ENCODE measurements at places on chromosomes 16 and 17. TPM values are rescaled to one million over a fixed set of nuclear protein-coding genes. Genes with fewer than 3 reads are reported as not detected.

GRCh38 chr17:78140169-78141051 lies 5.8 kb upstream of the C17orf99 start:
- peak; percentile 88 for DNase-seq

DNA sequence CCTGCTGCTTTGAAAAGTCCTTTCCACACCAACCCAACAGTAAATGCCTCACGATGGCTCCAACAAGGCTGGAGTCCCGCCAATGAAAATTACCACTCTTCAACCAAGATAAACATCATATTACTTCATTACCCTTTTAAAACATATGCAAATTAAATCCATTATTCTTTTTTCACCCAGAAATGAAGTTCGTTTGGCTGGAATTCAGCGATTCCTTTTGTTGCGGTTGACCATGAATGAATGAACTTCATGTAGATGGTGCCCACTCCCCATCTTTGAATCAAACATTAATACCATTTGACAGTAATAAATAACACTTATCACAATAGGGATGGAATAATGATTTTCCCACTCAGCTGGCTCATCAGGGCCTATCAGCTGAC lies 211.5 kb upstream of the TOX3 start:
- DNase-seq, result no peak

GRCh38 chr17:11122908-11123307 lies 118.1 kb upstream of the SHISA6 start:
- DNase-seq, result peak; percentile 18

GRCh38 chr16:70161350-70161749 lies 12.2 kb upstream of the CLEC18C start:
- DNase-seq, result no peak

DNA sequence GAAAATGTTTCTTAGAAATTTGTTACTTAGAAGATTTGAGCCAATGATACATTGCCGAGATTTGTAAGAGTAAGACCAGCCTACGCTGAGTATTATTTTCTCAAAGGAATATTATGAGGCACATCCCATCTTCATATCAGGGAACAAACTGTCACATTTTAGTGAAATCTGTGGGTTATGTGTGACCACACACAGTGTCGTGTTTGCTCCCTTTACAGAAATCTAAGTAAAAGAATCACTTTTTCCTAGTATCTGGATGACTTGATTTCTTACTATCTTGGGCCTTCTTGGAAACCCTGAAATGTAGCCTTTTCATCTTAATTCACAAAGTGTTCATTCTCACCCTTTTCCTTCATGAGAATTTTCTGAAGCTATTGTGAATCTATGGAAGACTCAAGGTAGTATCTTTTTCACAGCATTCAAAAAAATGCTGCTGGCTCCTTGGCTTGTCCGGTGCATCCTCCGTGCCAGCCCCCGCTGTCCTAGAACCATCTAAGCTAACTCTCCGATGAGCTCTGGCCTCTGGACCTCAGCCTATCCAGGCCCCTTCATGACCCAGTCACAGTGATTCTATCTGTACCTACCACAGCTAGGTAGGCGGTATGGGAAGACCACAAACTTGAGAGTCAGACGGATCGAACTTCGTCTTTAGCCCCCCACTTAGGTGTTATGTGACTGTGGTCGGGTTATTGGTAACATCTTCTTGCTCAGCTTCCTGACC lies 524.3 kb downstream of the MAF start:
- DNase-seq, result no peak

DNA sequence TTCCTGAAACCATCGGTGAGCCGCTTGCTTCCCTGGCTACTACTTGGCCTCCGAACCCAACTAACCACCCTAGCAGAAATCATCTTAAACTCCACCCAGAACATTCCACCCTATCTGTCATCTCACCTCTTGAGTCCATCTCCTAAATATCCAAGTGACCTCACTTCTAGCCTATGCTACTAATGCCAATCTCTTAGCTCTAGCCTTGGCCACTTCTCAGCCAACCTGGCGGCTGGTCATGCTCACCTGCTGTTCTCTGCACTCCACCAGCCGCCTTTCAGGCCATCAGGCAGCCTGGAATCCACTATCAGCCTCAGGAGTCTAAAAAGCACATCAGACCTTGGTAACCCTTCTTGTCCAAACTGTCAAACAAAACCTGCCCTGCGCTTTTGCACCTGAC lies 11.9 kb upstream of the CYTH1 start:
- DNase-seq, result no peak

- no peak for DNase-seq
Measured at GRCh38 chr17:11506635-11507034, 91.6 kb upstream of the DNAH9 start.

DNA sequence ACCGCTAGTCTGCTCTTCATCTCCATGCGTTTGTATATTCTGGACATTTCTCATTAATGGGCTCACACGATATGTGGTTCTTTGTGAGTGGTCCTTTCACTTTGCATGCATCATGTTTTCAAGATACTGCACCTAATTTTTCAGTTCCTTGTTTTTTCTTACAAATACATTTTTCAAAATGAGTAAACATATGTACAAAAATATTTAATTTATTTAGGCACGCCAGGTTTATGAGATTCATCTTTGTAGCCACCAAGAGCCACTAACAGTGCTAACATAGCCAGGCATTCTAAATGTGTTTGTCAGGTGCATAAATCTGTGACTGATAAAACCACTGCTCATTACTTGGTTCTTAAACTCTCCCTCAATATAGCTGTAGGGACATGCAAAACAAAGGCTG lies 375.3 kb downstream of the WWOX start:
- no peak for DNase-seq

DNA sequence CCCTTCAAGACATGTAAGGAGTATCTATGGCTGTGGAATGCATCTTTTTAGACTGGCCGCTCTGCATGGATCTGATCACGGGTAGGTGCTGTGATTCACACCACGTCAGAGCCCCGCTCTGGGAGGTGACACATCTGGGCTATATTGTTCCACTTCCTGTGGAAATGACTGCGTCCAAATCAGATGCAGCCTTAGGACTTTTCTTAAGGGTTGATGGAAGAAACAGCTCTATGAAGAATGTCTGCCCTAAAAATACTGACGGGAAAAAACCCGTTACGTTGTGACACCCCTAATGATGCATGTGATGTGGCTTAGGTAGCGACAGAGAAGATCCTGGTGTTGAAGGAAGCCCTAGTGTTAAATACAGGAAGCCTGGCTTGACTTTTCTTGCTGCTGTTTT lies 12.2 kb downstream of the BANP start:
- DNase-seq, result no peak

- DNase-seq, result peak; percentile 35
Measured at GRCh38 chr17:68777243-68777855, 176.2 kb upstream of the FAM20A start.

DNA sequence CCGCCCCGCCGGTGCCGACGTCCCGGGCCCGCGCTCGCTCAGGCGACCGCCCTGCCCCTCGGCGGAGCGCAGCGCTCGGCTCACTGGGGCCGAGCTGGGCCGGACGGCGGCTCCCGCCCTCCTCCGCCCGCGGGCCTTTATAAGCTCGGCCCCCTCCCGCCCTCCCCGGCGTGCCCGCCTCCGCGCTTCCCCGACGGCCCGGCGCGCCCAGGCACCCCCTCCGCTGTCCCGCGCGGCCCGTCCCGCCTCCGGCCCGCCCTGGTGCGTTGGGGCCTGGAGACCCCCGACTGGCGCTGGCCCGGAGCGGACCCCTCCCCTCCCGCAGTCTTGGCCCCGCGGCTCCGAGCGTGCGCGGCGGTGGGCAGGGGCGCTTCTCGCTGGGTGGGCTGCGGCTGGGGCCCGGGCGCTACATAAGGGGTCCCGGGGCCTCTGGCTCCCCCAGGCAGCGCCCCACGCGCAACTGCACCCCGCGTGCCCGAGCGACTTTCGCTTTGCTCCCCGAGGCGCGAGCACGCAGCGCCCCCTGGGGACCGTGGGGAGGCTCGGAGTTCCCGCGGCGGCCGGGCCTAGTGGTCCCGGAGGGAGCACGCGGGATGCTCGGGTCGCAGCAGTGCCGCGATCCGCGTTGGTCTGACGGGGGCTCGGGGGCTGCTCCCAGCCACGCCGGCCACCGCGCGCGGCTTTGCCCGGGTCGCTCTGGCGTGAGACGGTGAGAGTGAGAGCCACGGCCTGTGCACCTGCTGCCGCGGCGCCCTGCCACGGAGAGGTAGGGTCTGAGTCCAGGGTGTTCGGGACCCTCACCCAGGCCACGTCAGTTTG lies at the start of gene PIEZO1:
TSS of gene PIEZO1 (minus strand) at position 115 of the 819 bp plus-strand sequence. CDS start 256 bp downstream, outside the sequence.
- DNase-seq, result peak; percentile 70

DNA sequence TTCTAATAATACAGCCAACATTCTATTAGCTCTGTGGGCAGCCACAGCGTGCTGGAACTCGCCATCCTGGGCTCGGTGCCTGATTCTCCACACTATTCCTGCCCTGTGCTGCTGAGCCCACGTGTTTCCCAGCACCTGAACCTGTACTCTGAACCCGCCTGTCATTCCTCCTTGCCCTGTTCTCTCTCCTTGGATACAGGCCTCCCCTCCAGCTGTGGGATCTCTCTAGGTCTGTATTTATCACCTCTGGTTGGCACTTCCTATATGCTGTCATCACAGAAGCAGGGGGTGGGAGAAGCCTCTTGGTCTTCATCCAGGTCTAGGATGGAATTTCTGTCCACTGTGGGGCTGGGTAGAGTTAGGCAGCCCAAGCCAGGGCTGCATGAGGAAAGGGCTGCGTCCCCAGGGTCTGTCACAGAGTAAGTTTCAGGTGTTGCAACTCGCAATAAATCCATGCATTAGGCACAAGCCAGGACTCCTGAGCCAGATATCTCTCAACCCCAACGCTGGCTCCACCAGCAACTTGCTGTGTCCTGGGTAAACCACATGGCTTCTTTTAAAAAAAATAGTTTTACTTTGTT lies 56.0 kb downstream of the ABAT start:
- no peak for DNase-seq

DNA sequence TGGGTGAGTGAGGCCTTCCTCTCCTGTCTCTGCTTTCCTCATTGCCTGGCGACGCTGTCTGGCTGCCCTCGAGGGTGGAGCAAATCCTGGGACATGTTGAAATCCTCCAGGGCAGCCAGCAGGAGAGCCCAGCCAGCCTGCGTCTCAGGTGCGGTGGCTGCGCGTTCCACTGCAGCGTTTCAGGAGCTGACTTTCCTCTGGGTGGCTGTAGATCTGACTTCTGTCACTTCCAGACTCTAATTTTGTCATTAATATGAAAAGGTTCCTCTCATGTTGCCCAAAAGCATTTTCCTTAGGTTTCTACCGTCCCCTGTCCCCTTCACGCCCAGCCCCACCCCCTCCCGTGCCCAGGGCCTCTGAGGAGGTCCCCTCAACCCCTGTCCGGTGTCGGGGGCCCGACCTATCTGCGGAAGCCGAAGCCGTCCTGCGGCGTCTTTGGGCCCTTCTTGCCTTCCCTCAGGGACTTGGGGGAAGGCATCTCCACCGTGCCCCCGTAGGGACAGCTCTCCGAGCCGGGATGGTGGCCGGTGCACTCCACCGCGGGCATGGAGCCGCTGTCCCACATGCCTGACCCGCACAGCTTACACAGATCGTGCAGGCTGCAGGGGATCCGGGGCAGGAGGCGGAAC lies 95.1 kb downstream of the TBC1D16 start:
- DNase-seq, result no peak

GRCh38 chr17:7856011-7856810 lies 1.1 kb downstream of the NAA38 start:
- DNase-seq, result peak; percentile 75

GRCh38 chr17:34141590-34141989 lies 113.5 kb upstream of the CCL2 start:
- DNase-seq, result no peak

DNA sequence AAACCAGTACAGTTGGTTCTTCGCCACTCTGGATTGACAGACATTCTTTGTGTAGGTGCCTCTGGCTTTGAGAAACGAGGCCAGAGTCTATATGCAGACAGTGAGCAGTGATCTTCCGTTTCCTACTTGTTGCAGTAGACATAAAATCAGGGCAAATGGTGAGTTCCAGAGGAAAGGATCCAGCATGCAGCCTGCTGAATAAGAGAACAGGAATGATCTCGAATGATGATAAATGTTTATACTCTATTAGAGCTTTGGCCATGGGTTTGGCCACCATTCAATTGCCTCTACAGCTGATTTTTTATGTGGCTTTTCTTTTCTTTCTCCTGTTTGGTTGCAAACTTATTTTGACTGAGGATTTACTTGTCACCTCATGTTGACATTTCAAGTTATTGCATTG lies 286.7 kb downstream of the IRX3 start:
- no peak for DNase-seq

GRCh38 chr17:4362141-4362540 lies 4.3 kb downstream of the UBE2G1 start:
- no peak for DNase-seq

GRCh38 chr17:43663383-43663782 lies 1.7 kb upstream of the MEOX1 start:
- DNase-seq, result no peak

DNA sequence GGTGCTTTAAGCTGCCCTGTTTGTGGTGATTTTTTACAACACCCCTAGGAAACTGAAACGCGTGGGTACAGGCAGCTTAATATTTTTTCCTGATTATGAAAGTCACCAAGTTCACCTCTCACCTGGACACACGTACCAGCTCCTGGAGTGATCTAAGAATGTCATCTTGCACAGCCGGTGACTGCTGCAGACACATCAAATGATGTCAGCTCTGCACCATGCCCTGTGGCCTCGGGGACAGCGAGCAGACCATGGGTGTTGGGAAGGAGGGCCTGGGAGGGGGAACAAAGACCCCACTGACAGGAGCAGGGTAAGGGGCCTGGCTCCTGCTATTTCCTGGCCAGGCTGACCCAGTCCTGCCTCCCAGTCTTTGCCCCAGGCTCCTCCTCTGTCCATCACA lies 272.7 kb downstream of the PARN start:
- DNase-seq, result no peak

DNA sequence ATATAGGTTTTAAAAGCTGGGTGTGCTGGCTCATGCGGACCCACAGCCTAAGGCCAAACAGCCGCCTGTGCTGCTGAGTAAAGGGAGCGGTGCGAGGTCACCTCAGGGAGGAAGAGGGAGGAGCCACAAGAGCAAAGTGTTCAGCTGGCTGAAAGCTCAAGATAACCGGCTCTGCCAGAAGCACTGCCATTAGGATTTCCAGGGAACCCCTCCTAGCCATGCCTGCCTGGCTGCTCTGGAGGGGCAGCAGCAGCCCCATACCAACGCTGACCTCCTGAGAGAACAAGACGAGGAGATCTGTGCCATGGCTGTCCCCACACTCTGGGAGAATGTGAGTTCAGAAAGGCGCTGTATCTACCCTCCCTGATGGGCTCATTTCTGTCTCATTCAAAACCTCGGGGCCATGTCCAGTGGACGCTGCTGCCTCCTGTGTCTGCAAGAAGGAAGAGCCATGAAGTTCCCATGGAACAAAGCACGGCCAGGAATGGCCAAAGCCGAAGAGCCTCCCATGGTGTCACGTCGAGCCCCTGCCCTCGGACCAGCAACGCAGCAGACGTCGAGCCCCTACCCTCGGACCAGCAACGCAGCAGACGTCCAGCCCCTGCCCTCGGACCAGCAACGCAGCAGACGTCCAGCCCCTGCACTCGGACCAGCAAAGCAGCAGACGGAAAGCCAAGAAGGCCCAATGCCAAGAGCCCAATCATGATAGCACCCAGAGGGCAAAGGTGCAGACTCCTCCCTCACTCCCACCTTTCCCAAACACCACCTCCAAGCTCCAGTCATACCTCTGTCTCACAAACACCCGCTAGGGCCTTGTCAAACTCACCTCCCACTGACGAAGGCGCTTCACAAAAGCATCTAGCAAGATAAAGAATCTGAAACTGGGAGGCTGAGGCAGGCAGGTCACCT lies 107.0 kb downstream of the ANKRD11 start:
- peak; percentile 49 for DNase-seq

The ATP1B2 gene
- total RNA-seq, result 2.8 TPM

The NPIPB13 gene
- 2.0 TPM for total RNA-seq

The YBX2 gene
- 0.77 TPM for total RNA-seq

The TPSD1 gene
- total RNA-seq, result not detected

The PRAC1 gene
- total RNA-seq, result not detected

The SDR42E1 gene
- total RNA-seq, result 0.52 TPM

The HS3ST6 gene
- total RNA-seq, result not detected

The NCOR1 gene
- total RNA-seq, result 60.1 TPM

The NPIPA7 gene
- 3.2 TPM for total RNA-seq

The CCDC40 gene
- total RNA-seq, result 7.7 TPM

Measured in left ventricle myocardium inferior (tissue), 1 donor.